GM12864 (cell line): ENCODE measurements at places on chromosomes 2 and 18.

GRCh38 chr2:113847144-113847543 is 42.7 kb upstream of the ACTR3 start:
- DNase-seq, result no peak

DNA sequence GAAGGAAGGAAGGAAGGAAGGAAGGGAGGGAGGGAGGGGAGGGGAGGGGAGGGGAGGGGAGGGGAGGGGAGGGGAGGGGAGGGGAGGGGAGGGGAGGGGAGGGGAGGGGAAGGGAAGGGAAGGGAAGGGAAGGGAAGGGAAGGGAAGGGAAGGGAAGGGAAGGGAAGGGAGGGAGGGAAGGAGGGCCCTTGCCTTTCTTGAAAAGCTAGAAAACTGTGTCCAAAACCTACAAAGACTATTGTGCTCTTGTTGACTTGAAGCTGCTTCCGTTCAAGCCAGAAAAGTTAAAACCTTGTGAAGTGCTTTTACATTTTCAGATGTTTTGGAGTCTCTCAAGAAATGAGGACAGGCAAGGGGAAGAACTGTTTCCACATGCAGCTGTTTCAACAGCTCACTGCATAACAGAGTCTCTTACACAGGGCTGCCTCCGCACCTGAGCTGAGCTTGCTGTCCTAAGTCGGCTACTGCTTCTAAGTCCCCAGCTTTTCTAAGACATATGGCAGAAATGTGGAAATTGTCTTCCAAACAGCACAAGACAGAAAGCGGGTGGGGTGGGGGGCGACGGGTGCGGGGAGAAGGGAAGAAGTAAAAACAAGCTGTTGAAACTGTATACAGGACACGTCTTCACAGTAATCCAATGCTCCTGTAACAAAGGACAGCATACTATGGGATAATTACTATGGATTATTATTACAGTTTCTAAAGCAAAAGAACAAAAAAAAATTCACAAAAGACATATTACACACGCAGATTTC is 46.1 kb downstream of the BCL11A start:
- DNase-seq, result no peak

- no peak for DNase-seq
Observed at GRCh38 chr18:73670524-73670923, 477.1 kb downstream of the FBXO15 start.

DNA sequence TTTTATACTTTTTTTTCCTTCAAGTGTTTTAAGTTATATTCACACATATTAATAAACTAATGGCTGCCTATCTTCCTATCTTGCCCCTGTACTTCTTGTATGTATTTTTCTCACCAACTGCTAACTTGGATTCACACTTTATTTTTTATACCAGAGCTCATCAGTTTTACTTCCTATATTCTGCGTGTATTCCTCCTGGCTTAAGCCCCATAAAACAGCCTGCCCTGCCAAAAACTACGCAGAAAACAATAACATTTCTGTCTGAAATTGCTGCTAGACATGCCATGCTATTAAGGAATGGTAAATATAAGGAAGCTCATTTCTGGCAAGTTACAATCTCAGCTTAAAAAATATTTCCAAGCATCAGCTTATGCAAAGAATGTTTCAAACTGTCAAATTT is 172.3 kb downstream of the UBE2E3 start:
- no peak for DNase-seq

DNA sequence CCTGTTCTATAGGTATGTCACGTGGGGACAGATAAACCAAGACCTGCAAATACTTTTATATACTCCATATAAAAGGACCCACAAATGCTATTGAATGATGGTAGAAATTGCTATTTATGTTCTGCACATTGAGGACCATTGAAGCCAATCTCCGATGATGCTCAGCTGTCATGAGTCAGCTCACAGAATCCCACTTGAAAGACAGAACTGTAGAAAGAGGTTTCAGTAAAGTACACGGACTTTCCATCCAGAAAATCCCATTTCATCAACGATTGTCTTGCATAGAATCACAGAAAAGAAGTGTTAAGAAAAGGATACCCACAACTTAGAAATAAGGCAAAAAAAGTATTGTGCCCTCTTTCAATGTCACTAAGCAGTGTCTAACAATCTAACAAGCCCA is 169.0 kb upstream of the COPS8 start:
- no peak for DNase-seq

- no peak for DNase-seq
Observed at GRCh38 chr2:67451086-67451832, 54.1 kb downstream of the ETAA1 start.

GRCh38 chr2:120715941-120716340 is 19.7 kb upstream of the GLI2 start:
- no peak for DNase-seq

GRCh38 chr2:11554399-11554716 is 20.5 kb downstream of the GREB1 start:
- no peak for DNase-seq
